Activated CD4-positive, alpha-beta T cell treated with anti-CD3 and anti-CD28 coated beads for 48 hours (primary cell): ENCODE measurements at places on chromosomes 4 and X.

- DNase-seq, result no peak
These were observed 106.8 kb downstream of the UCHL1 start for GRCh38 chr4:41363384-41363981.

GRCh38 chr4:48307528-48307927, 33.8 kb upstream of the SLAIN2 start:
- DNase-seq, result no peak

- DNase-seq, result no peak
These were observed 419.8 kb downstream of the GALNTL6 start for GRCh38 chr4:172232966-172233365.

GRCh38 chr4:163566257-163566796, 71.8 kb downstream of the TMA16 start:
- DNase-seq, result no peak

GRCh38 chrX:78661836-78662235, 2.7 kb upstream of the RTL3 start:
- DNase-seq, result no peak

DNA sequence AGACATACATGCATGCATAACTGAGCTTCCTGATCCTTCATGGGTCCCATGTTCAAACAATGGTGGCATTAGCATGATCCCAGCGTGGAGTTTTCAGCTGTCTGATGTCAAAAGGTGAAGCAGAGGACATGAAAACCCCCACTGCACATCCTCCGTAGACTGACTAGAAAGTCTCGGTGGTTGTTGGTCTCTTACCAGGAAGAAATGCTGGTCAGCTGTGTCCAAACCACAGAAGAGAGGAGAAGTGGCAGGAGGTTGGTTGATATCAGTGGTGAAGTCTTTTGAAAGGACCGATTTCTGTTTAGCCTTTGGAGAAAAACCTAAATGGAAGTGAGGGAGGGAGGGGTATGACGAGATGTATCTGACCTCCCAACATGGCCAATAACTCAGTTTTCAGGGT, 201.9 kb downstream of the SPATA18 start:
- no peak for DNase-seq

DNA sequence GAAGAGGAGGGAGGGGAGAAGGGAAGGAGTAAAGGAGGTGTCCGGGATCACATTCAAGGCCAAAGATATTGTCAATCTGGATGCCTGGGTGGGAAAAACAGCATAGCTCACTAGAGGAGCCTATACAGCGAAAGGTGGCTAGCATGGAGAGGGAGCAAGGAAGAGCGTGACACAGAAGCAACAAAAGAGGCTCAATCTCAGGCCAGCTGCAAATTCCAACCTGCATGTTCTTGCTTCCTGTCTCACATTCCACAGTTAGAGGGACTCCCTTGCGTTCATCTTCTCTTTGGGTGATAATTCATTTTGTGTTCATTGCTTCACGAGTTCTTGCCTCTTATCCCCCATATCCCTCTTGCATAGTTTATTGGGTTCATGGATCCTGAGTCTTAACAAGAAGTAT, 3.0 kb upstream of the CLNK start:
- no peak for DNase-seq

DNA sequence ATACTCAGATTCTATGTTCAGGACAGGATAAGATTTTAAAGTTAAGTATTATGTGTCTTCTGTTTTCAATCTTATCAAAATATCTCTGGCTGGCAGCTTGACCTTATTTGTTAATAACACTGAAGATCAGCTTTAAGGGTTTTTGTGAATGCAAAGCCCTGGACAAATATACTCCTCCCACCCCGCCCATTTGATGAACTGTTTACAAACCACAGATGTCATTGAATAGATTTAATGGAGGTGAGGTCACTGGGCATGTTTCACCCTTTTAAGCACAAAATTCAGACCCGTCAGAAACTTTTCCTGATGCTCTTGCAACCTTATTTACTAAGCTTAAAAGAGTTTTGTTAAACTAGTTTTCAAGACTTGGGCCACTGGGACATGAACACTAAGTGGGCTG, 10.1 kb upstream of the CXCL8 start:
- DNase-seq, result no peak

DNA sequence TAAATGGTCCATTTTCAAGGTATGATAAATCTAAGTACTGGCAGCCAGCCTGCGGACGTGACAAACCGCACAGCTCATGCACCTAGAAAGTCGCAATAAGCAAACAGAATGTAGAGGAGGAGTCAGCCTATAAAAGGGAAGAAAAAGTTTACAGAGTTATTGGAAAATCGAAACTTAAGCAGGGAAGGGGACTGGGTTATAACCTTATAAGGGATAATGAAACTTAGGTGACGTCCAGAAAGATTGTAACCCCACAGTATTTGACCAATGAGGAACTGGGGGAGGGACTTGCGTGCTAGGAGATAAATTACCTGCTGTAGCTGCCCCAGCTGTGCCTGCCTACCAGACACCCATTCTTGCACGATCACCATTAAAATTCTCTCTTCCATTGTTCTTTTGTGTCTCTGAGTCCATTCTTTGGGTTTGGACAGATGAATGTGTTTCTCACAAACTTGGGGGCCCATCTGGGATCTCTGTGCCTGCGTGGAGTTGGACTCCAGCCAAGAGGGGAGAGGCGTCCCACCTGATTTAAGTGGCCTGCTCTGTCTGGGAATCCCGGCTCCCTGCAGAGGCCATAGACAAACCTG, 61.0 kb downstream of the ZCCHC12 start:
- DNase-seq, result no peak

DNA sequence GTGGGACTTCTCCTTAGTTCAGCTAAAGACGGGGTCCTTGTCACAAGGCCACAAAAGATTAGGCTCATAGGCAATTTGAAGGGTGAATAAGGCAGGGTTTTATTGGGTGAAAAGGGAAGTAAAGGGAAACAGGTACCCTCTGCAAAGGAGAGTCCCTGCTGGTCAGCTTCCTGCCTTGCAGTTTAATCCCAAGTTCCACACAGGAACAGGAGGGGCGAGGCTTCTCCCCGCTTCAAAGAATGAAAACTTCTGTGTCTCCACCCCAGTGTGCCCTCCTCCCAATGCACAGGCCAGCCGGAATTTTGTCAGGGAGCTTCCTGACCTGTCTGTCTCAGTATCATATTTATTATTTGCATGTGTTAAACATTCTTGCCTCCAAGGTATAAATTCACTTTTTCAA, 37.1 kb downstream of the ITM2A start:
- DNase-seq, result no peak

DNA sequence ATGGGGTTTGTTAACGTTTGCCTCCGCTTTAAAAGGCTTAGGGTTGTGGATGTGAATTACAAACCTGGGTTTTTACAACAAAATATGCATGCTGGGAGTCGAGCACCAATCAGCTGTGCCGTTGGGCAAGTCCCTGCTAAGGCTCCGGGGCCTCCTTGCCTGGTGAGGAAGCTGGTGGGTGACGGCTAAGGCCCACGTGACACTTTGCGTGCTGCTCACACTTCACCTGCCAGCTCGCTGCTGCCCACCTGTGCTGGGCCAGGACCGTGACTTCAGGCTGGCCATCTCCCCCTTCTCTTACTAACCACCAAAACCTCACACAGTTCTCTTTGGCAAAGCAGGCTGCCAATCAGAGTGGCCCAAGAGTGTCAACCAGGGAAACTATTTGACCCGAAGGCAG, 178.3 kb downstream of the AFAP1 start:
- DNase-seq, result no peak

GRCh38 chr4:13821522-13821921, 194.0 kb upstream of the BOD1L1 start:
- no peak for DNase-seq

- peak; percentile 99 for DNase-seq
These were observed 1.1 kb downstream of the GTPBP6 start for GRCh38 chrX:317424-318067.

GRCh38 chr4:111979921-111980320, 165.3 kb upstream of the FAM241A start:
- DNase-seq, result no peak

- no peak for DNase-seq
These were observed 71.6 kb downstream of the FAM114A1 start for GRCh38 chr4:38939165-38939564.

DNA sequence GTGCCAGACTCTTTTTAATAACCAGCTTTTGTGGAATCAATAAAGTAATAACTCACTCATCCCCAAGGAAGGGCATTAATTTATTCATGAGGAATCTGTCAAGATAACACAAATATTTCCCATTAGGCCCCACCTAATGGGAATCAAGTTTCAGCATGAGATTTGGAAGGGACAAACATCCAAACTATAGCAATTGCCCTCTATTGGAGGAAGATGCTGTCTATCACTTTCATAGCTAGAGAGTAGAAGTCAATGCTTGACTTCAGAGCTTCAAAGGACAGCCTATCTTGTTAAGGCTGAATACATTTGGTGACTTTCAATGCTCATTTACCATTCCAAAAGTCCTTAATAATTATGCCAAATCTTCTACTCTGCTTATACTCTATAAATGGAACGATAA, 84.9 kb upstream of the ATOH1 start:
- DNase-seq, result no peak
